ENCODE measurements at places on chromosomes 3 and 15. TPM values are rescaled to one million over a fixed set of nuclear protein-coding genes. Genes with fewer than 3 reads are reported as not detected.

PAK6 gene
- total RNA-seq, result 16.0 TPM

CLEC3B gene
- total RNA-seq, result 14.7 TPM

IGF2BP2 gene
- 62.6 TPM for total RNA-seq

LMCD1 gene
- 1.9 TPM for total RNA-seq

TMCC1 gene
- 65.1 TPM for total RNA-seq

STRIT1 gene
- total RNA-seq, result not detected

XCR1 gene
- not detected for total RNA-seq

UBA7 gene
- total RNA-seq, result 6.6 TPM
